ENCODE measurements at places on chromosomes 13 and 19.

- DNase-seq, result peak; percentile 65
Measured at GRCh38 chr19:690203-690602, 5.0 kb downstream of the PRSS57 start.

- no peak for DNase-seq
Measured at GRCh38 chr19:14361824-14362223, 19.4 kb upstream of the ADGRE5 start.

- DNase-seq, result no peak
Measured at GRCh38 chr13:47146136-47146535, 249.3 kb upstream of the HTR2A start.

- DNase-seq, result no peak
Measured at GRCh38 chr13:38045278-38046048, 175.9 kb upstream of the TRPC4 start.

DNA sequence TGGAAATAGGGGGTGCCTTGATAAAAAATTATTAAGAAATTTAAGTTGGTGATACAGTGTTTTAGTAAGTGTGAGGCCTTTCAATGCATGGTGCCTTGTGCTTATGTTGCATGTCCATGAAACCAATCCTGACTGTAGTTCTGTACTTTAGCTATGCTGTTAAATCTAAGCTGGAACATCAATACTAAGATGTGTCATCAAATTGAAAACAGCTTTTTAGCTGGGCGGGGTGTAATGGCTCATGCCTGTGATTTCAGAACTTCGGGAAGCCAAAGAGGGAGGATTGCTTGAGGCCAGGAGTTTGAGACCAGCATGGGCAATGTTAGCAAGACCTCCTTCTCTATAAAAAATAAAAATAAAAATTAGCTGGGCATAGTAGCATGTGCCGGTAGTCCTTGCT is 930.3 kb upstream of the PCDH9 start:
- no peak for DNase-seq

DNA sequence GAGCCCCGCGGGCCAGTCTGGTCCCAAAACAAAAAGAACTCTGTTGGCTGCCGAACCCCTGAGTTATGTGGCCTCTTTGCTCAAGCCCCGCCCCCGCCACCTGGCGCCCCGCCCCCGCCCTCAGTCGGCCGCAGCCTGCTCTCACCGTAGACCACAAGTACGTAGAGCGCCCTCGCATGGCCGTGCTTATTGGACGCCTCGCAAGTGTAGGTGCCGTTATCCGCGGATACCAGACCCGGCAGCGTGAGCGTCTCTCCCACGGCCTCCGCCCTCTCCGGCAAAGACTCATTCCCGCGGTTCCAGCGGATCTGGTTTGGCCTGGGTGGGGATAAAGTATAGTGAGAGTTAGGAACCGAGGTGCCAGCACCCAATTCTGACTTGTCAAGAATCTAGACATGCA is 5.5 kb upstream of the ZNF428 start:
- DNase-seq, result peak; percentile 59

DNA sequence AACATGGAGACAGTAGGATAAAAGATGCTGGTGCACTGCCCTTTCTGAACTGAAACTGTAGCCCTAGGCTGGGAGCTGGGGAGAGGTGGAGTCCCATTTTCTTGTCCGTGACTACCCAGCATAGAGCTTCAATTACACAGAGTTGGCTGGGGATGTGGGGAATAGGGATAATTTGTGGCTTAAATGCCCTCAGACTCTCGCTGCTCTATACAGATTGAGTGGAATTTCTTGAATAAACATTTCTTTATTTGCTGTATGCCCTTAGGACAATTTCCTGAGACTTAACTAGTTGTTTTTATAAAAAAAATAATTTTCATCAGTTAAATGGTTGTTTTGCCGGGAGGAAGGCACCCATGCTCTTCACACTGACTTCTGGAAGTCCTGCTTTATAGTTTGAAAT is 7.2 kb downstream of the IGFL2 start:
- DNase-seq, result no peak

DNA sequence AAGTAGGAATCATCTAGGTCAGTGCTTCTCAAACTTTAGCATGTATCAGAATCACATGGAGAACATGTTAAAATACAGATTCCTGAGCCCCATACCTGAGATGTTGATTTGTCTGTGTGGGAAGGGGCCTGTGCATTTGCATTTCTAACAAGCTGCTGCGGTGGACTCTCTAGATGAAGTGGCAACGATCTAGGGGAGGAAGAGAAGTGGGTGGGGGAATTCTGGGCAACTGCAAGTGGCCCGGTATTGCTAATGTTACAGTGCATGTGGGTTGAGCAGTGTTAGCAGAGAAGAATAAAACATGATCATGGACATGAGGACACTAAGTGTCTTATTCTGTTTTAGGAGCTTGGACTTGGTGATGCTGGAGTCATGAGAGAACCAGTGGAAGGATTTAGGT is 329.0 kb downstream of the OLFM4 start:
- DNase-seq, result no peak

GRCh38 chr13:46171739-46172138 is 10.2 kb downstream of the LCP1 start:
- no peak for DNase-seq

DNA sequence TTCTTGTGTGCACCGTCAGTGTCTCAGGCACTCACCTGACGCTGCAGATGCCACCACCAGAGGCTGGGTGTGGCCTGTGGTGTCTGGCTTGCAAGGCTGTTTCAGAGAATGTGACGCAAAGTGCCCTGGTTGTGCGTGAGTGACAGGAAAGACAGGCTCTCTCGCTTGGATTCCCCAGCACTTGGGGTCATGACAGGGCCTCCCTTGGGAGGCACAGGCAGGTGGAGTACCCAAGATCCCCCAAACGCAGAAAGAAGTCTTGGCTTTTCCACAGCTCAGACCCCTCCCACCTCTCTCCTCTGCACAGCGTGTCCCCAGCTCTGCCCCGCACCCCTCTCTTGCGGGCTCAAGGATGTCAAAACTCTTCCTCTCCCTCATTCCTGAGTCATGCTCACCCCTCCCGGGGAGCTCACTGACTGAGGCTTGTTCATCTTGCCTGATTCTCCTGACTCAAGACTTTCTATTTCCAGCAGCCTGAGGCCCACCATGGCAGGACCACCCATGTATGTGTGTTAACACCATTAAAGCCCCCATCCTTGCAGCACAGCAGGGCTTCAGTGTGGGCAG is 21.0 kb downstream of the DHX34 start:
- DNase-seq, result no peak

DNA sequence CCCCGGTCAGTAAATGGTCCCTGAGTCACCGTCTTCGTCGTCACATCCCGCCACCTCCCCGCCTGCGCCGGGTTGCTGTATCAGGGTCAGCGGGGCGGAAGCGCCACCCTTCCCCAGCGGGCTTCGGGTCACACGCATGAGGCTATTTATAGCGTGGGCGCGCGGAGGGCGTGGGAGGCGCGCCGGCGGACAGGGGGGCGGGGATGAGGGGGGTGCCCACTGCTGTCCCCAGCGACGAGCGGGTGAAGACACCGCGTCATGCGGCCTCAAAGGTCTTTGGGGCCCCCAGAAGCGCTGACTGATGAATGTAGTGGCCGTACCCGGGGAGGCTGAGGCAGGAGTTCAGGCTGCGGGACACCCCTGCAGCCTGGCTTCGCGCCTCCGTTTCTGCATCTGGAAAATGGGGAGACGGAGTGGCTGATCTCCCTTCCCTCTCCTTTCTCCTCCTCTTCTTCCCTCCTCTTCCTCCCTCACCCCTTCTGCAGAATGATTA is 7.9 kb downstream of the UNC13A start:
- DNase-seq, result peak; percentile 89

GRCh38 chr19:35427187-35427586 is 20.9 kb upstream of the FFAR2 start:
- no peak for DNase-seq

- no peak for DNase-seq
Measured at GRCh38 chr13:99827011-99827772, 144.4 kb downstream of the ZIC5 start.

GRCh38 chr13:41682766-41683165 is 225.4 kb downstream of the RGCC start:
- DNase-seq, result no peak

DNA sequence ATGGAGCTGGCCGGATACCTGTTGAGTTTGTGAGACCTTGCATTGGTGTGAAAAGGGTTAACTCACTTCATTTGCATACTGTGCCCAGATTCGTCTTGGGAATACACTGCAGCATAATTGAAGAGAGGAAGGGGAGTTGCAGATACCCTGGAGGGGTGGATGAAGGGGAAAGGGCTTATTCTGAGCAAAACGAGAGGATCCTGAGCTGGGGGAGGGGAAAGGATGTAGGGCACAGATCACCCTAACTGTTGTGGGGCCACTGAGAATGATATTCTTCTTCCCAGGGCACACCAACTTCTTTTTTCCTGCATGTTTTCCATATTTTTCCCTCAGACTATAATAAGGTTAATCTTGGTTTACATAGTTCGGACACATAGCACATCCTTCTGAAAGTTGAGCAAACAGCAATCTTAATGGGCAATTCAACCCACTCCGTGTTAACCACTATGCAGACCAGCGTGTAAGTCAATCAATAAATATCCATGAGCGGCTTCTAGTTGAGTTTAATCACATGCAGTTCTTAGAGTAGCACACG is 11.7 kb upstream of the PTPRS start:
- no peak for DNase-seq

DNA sequence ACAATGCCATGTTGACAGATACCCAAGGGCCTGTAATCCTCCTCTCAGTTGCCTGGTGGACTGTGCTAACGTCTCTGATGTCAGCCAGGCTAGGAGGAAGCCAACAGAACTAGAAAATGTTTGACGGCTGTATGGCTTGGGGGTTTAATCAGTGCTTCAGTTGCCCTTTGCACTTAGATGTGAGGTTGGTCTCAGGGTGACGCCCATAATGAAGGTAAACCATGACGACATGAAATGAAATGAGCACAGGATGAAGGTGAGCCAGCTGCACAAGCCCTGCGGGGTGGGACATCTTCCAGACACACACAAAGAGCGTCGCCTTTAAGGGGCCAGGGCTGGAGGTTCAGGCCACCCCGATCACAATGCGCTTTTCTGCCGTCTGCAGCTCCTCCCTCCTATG is 127.2 kb downstream of the CRYL1 start:
- DNase-seq, result no peak

- DNase-seq, result peak; percentile 81
Measured at GRCh38 chr13:37295071-37295470, 189.6 kb upstream of the CSNK1A1L start.

- no peak for DNase-seq
Measured at GRCh38 chr13:35566340-35566739, 89.9 kb upstream of the MAB21L1 start.

DNA sequence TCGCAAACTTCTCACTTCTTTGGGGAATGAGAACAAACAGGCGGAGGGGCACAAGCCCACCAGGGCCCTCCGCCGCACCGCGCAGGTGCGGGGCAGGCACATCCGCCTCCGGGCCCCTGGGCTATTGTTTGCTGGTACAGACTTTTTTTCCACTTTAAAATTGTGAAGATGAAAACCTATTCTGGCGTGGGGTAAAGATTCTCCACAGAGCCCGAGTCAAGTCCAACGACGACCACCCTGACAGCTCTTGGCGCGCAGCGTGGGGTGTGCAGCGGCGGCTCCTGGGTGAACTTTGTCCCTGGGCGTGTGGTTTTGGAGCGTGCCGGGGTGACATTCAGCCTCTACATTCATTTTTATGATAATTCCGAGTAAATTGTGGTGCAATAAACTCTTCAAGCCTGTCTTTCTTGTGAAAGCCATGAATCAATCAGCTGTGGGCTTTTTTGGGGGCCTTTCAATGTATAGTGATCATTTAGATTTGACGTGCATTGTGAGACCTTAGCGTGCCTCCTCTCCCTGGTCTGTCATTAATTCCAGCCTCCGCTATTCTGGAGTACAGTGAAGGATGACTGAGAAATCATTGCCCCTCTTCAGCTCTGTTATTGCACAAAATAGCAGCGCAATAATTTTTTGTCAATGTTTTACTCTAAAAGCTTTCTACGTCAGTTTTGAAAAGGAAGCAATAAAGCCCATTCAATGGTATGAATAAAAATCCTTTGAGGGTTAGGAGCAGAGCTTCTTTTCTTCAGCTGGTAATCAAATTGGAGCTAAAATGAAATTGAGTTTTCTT is 90.0 kb downstream of the TEX29 start:
- no peak for DNase-seq

DNA sequence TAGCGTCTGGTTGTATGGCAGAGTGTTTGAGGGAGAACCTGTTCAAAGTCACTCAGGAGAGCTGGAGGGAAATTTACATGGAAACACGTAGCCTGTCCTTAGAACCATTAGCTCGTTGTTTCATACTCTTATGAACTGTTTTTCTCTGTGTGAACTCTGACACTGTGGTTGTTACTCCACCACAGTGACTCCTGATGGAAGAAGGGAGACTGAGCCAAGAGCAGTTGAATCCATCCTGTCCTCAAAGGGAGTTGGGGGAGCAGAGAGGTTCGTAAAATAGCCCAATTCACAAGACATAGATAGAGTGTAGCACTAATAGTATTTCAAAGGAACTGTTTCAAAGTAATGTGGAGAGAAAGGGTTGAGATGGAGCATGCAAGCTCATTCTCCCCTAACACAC is 964.8 kb downstream of the PCDH9 start:
- no peak for DNase-seq

GRCh38 chr19:19749117-19749907 is 16.4 kb upstream of the ZNF14 start:
- DNase-seq, result no peak

- no peak for DNase-seq
Measured at GRCh38 chr19:50720921-50721381, 1.3 kb upstream of the SHANK1 start.

GRCh38 chr19:44021221-44021620 is 4.0 kb upstream of the ZNF222 start:
- DNase-seq, result no peak

DNA sequence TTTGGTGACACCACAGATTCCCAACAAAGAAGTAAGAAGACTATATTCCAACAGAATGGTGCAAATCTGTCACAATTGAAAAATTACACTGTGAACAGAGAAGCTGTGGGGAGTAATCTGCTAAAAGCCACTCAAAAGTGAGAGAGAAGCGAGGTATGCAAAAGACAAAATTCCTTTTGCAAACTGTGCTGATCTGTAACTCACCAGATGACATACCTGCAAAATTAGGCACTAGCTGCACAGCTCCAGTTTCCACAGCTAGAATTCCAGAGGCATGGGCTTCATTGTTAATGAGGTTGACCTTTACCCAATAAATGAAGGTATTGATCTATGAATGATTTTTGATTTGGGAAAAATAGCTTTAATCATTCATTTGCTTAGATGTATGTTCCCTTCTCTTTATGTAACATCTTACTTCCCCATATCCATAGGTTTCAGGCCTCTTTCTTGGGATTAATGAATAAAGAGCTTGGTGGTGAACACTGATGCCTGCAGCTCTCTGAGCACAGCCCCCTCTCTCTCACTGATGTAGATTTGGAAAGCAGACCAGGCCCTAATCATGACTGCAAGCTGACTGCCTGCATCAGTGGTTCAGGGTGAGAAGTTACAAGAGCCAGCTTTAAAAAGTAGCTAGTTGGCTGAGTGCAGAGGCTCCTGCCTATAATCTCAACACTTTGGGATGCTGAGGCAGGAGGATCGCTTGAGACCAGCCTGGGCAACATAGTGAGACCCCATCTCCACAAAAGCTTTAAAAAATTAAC is 85.2 kb downstream of the LACC1 start:
- DNase-seq, result no peak

GRCh38 chr13:106998664-106999063 is 430.7 kb upstream of the ARGLU1 start:
- DNase-seq, result no peak

All from left cardiac atrium (tissue), 4 donors.